Left renal cortex interstitium (tissue), 4 donors: ENCODE measurements at places on chromosomes 6 and 20. TPM values are rescaled to one million over a fixed set of nuclear protein-coding genes. Genes with fewer than 3 reads are reported as not detected.

Gene C20orf202
- polyA plus RNA-seq = 0.38 TPM

Gene CALHM5
- 2.1 TPM for polyA plus RNA-seq

Gene NKAIN2
- polyA plus RNA-seq = 31.2 TPM

Gene PLAGL1
- 122 TPM for polyA plus RNA-seq

Gene SLC16A10
- polyA plus RNA-seq = 21.2 TPM

Gene AK9
- polyA plus RNA-seq = 13.0 TPM

Gene JPH2
- 1.6 TPM for polyA plus RNA-seq

Gene RAET1L
- not detected for polyA plus RNA-seq

Gene TP53TG5
- polyA plus RNA-seq = 2.0 TPM

Gene SLC17A9
- polyA plus RNA-seq = 2.7 TPM

Gene FAM209B
- polyA plus RNA-seq = not detected

Gene ARMC2
- polyA plus RNA-seq = 15.6 TPM

Gene ARMH2
- not detected for polyA plus RNA-seq

Gene GZF1
- polyA plus RNA-seq = 15.5 TPM

Gene RAB32
- 23.7 TPM for polyA plus RNA-seq

Gene FERMT1
- polyA plus RNA-seq = 4.5 TPM

Gene BPIFB1
- polyA plus RNA-seq = not detected

Gene PPP1R14C
- 19.0 TPM for polyA plus RNA-seq
